ENCODE measurements at places on chromosomes 5 and 9.

GRCh38 chr5:136901-137300 is 44.9 kb downstream of the PLEKHG4B start:
- no peak for DNase-seq

GRCh38 chr9:105150991-105151685 is 93.3 kb upstream of the SLC44A1 start:
- no peak for DNase-seq

DNA sequence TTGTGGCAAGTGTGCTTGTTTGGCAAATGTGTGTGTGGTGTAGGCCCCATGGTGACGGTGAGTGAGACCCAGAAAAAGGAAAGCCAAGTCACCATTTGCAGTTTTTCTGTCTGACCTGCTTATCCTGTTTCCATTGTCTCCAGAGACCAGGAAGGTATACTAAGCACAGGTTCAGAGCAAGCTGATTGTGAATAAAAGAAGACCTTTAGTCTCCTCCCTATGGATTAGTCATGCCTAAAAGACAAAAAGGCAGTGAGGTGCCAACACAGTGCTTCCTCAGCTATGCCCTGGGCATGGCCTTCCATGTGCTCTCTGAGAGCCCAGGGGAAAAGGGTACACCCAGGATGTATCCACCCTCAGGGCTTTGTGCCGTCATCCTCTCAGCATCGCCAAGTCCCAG is 49.2 kb upstream of the SHOC1 start:
- no peak for DNase-seq

GRCh38 chr9:65409471-65409980 is 124.5 kb upstream of the FOXD4L5 start:
- DNase-seq, result no peak

DNA sequence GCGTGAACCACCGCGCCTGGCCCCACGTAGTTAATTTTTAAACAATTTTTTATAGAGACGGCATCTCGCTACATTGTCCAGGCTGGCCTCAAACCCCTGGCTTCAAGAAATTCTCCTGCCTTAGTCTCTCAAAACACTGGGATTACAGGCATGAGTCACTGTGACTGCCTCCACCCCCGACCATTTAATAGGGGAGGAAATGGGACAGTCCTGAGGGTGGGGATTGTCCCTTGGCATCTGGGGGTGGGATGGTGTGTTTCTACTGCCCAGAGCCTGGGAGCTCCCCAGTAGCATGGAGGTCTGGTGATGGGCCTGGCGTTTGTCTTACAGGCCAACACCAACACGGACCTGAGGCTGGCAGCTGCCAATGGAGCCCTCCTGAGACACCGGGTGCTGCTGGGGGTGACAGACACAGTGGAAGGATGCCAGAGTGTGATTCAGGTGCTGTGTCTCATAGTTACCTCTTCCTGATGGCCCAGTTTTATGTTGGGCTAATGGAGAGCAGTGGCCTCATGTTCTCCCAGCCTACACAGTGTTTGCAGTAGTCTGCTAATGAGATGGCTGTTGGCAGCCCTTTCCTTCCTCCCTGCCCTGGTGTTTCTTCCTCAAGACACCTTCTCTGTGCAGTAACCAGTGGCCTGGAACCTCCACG is 22.5 kb downstream of the TMEM268 start:
- no peak for DNase-seq

GRCh38 chr5:88214655-88215054 is 54.0 kb downstream of the TMEM161B start:
- no peak for DNase-seq

GRCh38 chr9:3947588-3947845 is 352.4 kb downstream of the GLIS3 start:
- no peak for DNase-seq

GRCh38 chr9:97978371-97979130 is 4.6 kb upstream of the ANP32B start:
- no peak for DNase-seq

- DNase-seq, result no peak
Measured at GRCh38 chr9:73667749-73668148, 516.1 kb downstream of the ANXA1 start.

DNA sequence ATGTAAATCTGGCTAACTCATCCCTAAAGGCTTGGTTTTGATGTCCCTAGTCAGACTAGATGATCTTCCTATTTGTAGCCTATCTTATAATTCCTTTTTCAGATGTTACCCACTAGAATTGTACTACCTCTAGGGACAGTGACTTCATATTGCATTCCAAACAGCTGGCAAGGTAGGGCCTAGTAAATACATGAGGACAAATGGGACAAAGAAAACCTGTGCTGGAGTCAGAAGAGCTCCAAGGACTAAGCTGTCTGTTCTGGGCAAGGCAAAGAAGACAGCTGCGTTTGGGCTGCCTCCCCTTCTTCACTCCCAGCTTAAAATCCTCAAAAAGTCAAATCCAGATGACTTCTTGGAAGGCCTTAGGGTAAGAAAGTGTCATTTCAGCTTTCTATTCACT is 10.0 kb downstream of the DMXL1 start:
- DNase-seq, result no peak

- no peak for DNase-seq
Measured at GRCh38 chr5:74140409-74140808, 500.1 kb downstream of the ENC1 start.

GRCh38 chr9:135500525-135501260 is at the start of gene MRPS2:
Gene MRPS2 (plus strand): TSS chr9:135500682. CDS start chr9:135500711, 29 bp downstream.
- peak; percentile 72 for DNase-seq

DNA sequence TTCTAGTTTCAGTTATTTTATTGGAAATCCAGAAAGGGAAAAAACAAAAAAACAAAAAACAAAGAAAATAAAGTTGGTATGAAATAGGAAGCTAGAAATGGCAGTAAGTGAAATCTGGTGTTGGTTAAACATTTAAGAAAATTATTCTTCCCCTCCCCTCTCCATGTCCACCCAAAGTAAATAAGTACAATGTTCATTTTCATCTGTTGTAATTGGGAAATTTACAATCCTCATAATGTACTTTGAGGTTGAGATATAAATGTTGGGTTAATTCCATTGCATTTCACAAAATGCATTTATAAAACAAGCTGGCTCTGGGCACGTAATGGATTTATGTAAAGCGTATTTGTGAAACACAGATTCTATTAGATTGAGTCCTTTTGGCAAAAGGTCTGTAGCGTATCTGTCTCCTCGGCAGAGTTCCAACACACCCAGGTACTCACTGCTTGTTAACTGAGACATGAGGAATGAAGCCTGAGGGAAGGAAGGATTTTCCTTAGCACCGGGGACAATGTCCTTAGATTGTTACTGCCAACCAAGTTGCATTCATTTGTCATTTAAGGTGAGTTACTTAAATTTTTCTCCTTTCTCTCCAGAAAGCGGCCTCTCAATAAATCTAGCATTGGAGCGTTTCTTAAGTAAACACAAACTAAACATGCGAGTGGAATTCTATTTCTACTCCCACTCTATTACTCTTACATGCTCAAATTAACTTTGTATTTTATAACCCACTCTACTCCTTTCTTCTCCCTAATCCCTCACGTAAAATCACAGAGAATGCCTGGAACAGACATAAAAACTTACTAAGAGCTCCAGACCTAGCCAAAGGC is 912.3 kb upstream of the WWC1 start:
- no peak for DNase-seq

DNA sequence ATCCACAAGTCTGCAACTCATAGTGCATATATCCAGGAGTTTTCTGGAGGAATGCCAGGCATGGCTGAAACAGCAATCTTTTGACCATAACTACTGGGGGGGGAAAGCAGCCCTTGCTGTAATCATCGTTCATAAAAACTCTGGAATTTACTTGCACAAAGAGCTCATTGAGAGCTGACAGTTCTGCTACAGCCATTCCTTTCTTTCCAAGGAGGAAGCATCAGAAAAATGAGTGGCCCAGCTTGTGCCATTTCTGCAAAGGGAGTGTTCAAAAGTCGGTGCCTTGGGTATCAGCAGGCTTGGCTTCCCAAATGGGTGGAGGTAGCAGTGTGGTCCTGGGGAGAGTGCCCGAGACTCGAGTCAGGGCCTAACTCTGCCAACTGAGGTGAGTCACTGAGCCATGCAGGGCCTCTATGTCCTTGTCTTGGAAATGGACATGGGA is 101.5 kb downstream of the GCNT1 start:
- DNase-seq, result no peak

DNA sequence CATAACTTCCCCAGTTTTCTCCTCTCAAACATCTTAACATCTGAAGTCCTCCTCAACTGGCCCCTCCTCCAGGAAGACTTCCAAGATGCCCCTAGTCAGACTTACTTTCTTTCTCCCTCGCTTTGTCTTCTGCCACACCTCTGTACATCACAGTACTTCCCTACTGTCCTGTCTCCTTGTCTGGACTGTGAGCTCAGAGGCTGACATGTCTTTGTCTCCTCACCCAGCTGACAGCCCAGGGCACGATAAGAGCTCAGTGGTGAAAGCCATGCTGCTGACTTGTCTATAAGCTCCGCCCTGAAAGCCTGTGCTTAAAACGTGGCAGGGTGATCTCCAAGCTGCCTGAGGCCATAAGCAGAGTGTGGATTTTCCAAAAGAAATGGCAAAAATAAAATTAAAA is 33.0 kb upstream of the SLC25A51 start:
- DNase-seq, result no peak

GRCh38 chr9:132411091-132411508 is 1.1 kb downstream of the CFAP77 start:
- peak; percentile 53 for DNase-seq

- no peak for DNase-seq
Measured at GRCh38 chr9:2418619-2419018, 203.0 kb upstream of the VLDLR start.

DNA sequence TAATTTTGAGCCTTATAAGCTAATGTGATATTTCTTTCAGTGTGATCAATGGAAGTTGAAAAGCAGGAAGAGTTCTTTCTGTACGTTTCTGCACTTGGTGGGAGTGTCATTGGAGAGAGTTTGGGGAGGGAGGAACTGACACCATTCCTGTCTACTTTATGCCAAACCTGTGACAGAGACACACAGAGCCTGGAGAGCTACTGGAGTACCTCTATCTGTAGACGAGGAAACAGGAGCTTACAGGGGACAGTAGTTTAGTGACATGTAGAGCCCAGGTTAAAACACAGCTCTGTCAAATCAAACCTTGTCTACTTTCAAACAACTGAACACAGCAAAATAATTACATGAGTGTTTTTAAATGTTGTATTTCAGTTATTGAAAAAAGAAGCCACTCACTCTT is 103.6 kb downstream of the PDE4D start:
- DNase-seq, result no peak

Data from stimulated activated CD4-positive, alpha-beta T cell treated with anti-CD3 and anti-CD28 coated beads, TNF-alpha, amount 100 ng/mL, for 4 hours (primary cell).